CD4-positive, CD25-positive, alpha-beta regulatory T cell (primary cell): ENCODE measurements at places on chromosomes 12 and 14. TPM values are rescaled to one million over a fixed set of nuclear protein-coding genes. Genes with fewer than 3 reads are reported as not detected.

The WASHC3 gene
- 50.7 TPM for total RNA-seq

GRCh38 chr12:3973973-3974644, 100.9 kb upstream of the PARP11 start:
- H3K4me3 ChIP-seq: peak overlapping the region; percentile 45
- no peaks in the 10 kb centered on the region for H3K36me3 ChIP-seq
- DNase-seq: no peak
- peaks cover 47% of the 10 kb centered on the region for H3K4me1 ChIP-seq
- H3K27me3 ChIP-seq: no peaks in the 10 kb centered on the region

DNA sequence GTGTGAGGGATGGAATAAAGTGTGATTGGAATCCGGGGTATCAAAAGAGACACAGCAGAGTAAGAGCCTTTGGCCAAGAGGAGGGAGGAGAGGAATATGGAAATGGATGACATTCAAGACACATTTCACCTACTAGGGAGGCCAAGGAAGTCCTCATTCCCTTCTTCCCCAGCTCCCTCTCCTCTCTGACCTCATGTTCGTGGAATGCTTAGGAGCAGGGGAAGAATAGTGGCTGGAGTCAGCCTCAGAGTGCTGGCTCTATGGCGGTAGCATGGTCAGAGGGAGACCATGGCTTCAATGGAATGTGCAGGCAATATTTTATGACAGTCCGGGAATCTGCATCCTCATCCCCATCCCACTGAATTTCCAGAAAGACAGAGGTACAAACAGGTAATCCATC, 196.6 kb downstream of the EGLN3 start:
- no peak overlapping the region for H3K27ac ChIP-seq
- no peaks in the 10 kb centered on the region for H3K4me1 ChIP-seq
- DNase-seq: no peak
- no peak overlapping the region for H3K4me3 ChIP-seq

The GALNT9 gene
- total RNA-seq: 0.69 TPM

The LIN7A gene
- total RNA-seq: 0.25 TPM

GRCh38 chr14:91237219-91237618, 7.3 kb downstream of the GPR68 start:
- no peak for DNase-seq
- no peak overlapping the region for H3K4me3 ChIP-seq
- no peak overlapping the region for H3K27ac ChIP-seq
- peaks cover 55% of the 10 kb centered on the region for H3K4me1 ChIP-seq
- H3K27me3 ChIP-seq: no peaks in the 10 kb centered on the region
- H3K36me3 ChIP-seq: peaks cover 19% of the 10 kb centered on the region
